NCI-H345 (cell line): ENCODE measurements at places on chromosomes 3 and 15.

DNA sequence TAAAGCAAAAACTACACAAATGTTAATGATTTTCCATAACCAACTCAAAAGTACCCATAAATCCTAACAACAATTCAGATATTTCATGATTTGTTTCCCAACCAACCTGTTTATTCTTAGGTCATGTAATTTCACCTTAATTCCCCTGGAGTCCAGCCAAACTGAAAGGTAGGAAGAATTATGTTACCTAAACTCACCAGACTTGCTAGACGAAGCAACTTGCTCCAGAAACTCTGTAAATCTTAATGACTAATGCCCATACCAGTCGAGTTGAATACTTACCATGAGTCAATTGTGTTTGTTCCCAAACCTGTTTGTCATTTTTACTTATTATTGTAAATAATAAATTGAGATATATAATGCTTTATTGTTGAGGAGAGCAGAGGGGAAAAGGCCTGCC lies 1030.0 kb downstream of the TBL1XR1 start:
- DNase-seq: no peak

DNA sequence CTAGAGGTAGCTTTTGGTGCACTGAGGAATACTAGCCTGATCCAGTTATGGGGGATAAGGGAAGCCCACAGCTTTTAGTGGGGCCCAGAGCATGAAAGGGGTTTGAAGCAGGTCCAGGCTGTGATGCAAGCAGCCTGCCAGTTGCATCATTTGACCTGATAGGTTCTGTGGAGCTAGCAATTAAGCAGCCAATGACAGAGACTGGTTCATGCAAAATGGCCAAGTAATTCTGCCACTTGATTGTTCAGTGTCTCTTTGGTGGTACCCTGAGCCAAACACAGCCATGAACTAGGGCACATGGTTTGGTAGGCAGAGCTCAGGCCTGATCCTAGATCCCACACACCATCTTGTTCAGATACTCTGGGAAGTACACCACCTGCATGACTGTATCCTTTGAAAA lies 91.0 kb upstream of the PRR23C start:
- DNase-seq: no peak

DNA sequence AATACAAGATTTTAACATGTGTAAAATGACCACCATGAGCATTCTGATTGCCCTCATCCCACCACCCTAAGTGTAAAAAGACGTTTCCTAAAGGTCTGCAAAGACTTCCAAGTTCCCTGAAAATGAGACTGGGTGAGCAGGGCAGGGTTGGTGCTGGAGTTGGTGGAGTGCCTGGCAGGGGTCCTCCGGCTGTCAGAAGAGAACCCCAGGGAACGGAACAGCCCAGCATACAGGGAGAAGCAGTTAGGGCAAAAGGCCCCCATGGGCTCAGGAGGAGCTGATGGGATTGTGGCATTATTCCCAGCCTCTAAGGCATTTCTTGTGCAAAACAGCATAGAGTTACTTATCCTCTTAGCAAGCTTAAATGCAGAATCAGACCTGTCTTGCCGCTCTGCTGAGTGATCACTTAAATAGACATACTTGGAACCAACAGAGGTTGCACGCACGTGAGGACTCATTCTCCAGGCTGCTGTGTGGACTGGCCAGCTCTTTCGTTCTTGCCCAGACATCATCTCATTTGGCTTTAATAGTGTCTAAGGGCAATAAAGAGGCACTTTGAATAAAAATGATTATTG lies 36.0 kb downstream of the XYLB start:
- no peak for DNase-seq

GRCh38 chr15:66388576-66388975 lies 1.9 kb downstream of the MAP2K1 start:
- DNase-seq: no peak

- DNase-seq: no peak
Measured at GRCh38 chr15:77636209-77636608, 3.5 kb upstream of the LINGO1 start.
